NCI-H1105 (cell line): ENCODE measurements at places on chromosomes 7 and 10.

DNA sequence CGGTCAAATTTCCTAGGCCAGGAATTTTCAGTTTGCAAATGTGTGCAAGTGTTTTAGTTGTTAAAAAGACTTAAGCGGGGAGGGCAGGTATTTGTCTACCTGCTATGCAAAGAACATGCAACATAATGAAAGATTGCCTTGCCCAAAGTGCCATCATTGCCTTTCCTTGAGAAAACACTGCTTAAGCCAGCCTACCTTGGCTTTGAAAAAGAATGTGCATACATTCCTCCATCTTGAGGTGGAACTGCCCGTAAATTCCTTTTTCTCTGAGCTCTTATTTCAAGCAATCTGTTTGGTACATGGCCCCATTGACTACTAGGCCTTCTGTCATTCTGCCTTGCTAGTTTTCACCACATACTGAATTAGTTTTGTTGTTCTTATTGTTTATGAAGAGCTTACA lies 29.3 kb downstream of the BZW2 start:
- no peak for DNase-seq

GRCh38 chr7:44438816-44439215 lies 51.6 kb downstream of the NUDCD3 start:
- DNase-seq = no peak

GRCh38 chr10:84668186-84668763 lies 339.9 kb downstream of the CCSER2 start:
- DNase-seq = peak; percentile 8

GRCh38 chr7:101238226-101239182 lies 902 bp upstream of the CLDN15 start:
- DNase-seq = no peak

DNA sequence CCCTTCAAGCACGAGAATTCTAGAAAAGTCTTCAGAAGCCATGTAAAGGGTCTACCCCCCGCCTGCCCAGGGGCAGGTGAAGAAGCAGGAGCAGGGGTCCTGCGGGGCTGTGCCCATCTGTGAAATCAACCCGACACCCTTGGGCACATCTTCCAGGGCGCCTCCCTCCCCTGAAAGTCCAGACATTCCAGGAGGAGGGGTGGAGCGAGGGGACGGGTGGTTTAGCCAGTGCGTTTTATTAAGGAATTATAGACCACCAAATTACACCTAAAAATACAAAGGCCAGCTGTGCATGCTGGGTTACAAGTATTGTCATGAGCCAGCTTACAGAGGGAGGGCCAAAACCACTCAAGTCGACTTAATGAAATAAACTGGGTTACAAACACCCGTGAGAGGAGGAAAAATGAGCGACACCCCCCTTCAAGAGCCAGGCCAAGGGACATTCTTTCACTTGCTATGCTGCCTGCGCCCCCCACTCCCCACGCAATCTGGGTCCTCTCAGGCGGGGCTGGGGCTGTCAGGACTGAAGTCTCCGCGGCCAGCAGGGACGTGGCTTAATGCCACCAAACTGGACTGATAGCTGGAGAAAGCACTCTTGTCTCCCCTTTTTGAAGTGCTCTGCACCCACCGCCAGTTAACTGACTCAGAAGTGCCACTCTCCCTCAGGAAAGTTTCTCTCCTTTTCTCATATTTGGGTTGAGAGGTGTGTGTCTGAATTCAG lies 360.3 kb downstream of the FRMD4A start:
- no peak for DNase-seq

DNA sequence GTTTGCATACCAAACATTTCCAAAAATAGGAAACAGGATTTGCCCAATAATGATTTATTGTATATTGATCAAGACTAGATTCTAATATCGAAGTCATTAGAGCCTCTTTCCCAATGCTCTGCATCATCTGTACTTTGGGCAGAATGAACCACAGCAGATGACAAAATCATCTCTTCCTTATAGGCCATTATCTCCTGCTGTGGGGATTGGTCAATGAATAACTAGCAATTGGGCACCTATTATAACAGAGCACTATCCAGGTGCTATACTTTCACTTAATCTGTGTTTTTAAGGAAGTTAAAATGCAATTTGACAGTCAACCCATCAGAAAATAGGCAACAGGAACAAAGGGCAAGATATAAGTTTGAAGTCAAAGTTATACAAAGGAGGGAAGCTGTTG lies 290.3 kb downstream of the AHR start:
- no peak for DNase-seq

DNA sequence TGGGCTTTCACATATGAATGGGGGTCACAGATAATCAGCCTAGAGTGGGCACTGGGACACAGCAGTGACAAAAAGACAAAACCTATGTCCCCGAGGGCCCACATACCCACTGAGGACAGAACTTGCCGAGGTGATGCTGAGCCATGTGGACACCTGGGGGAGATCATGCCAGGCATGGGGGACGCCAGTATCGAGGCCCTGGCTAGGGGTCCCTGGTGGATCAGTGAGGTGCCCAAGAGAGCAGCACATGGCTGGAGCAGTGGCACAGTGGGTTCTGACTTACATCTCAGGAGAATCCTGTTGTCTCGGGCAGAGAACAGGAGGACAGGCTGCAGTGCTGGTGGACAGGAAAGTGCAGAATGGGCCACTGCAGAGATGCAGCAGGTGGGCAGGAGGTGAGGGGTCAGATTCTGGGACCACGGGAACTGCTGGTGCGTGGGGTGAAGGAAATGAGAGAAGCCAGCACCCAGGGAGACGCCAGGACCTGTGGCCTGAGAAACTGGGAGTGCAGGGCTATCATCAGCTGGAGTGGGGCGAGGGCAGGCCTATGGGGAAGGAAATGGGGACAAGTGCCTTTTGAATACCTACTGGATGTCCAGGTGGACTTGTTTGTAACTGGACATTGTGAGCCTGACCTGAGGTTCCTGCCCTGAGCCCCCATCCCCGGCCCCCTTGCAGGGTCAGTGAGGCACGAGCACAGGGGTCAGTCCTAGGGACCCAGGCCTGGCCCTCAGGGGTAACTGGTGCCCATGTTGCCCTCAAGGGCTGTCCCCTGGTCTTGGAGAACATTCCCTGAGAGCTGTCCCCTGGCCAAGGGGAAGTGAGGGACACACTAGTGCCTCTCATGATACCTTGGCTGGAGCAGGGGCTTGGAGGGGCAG lies 91.2 kb upstream of the RET start:
- DNase-seq = no peak

GRCh38 chr7:134892963-134893362 lies 93.3 kb upstream of the AGBL3 start:
- no peak for DNase-seq

- DNase-seq = no peak
Observed at GRCh38 chr7:85018498-85018897, 168.4 kb downstream of the SEMA3D start.

DNA sequence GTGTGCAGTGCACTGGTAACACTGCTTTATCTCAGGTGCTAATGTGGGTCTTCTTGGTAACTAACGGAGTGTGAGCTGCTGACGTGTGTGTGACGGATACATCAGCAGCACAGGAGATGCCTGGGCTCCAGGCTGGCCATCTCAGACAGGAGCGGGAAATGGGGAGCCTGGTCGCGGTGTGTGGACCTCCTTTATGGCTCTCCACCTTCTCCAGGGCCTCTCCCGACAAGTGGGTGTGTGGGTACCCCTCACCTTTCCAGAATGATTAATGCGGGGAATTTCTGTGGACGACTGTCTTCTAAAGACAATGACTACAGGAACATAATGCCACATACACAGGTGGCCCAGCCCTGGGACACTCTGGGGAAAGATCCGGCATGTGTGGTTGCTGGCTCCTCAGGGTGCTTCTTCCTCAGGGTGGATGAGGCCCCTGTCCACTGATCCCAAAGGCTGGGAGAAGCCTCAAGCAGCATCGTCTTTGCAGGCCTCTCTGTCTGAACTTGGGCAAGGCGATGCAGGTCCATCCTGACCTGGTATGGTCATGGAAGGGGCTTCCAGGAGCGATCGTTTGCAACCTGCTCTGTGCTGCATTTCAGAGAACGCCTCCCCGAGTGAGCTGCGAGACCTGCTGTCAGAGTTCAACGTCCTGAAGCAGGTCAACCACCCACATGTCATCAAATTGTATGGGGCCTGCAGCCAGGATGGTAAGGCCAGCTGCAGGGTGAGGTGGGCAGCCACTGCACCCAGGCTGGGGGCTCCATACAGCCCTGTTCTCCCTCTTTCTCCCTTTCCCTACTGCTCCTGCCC lies 20.3 kb upstream of the CSGALNACT2 start:
- DNase-seq = no peak

- DNase-seq = no peak
Observed at GRCh38 chr7:130476297-130477150, 15.4 kb upstream of the MEST start.

GRCh38 chr7:132422502-132423111 lies 153.7 kb downstream of the PLXNA4 start:
- DNase-seq = no peak

DNA sequence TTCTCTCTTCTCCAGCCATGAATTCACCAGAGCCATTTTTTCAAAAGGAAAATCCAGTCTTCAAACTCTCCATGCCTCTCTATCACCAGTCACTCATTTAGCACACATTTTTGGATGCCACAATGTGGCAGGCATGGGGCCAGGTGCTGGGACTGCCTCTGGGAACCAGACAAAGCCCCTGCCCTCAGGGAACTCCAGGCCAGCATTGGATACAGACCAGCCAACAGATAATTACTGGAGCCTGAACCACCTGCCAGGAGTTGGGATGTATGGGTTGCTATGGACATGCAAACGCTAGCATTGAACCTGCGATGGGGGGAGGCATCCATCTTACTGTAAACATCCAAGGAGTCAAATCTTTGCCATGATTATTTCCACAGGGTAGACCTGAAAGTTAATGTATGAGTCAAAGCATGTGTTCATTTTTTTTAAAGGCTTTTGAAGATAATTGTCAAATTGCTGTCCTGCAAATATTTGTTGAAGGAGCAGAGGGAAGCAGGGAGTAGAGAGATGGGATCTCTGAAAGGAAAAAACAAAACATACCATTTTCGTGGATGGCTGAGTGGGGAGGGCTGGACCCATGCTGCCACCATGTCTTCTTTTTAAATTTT lies 43.2 kb downstream of the SRRM3 start:
- peak; percentile 36 for DNase-seq

GRCh38 chr10:50857579-50857978 lies 27.8 kb downstream of the A1CF start:
- no peak for DNase-seq

GRCh38 chr7:69813637-69814240 lies 215.5 kb downstream of the AUTS2 start:
- no peak for DNase-seq

DNA sequence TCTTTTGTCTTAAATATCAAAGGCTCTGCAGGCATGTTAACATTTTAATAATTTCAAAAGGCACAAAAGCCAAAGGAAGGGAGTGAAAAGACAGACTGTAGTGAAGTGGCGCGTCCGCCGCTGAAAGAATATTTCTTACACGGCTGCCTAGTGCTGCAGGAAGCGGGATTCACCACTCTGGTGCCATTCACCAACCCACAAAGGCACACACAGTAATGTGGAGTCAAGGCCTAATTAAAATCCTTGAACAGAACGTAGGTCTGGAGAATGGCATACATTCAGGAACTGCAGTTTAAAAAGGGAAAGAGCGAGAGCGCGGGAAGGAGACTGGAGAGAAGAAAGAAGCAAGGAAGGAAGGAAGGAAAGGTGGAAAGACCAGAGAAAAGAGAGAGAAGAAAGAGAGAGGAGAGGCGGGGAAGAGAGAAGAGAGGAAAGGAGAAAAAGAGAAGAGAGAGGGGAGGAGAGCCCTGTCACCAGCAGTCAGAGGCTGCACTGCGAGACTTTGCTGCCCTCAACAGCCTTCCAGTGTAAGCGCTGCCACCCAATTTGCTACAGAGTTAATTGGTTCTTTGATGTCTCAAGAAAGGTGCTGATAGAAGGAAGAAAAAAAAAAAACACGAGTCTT lies 554.0 kb downstream of the MDFIC start:
- DNase-seq = peak; percentile 6

DNA sequence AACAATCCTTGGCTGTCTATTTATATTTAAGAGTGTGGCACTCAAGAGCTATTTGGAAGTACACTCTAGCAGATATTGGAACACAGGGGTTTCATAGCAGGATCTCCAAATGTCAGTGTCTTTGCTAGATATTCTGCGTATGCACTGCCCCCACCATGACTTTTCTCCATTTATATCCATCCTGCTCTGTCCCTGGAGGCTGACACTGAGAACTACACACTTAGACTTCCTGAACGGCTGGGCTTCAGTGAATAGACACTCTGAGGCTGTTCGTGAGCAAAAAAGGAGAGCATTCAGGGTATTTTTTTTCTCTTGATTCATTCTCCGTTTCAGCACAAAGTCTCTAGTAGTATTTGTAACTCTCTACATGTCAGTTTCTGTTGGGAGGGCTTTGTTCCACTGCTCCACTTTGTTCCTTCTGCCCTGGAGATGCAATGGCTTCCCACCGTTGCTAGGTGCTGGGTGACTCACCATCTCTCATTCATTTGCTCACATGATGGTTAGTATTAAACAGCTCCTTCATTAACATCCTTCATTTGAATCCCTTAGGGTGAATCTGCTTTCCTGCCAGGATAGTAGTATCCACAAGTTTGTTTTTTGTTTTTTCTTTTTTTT lies 155.9 kb upstream of the SLC13A1 start:
- no peak for DNase-seq

- no peak for DNase-seq
Observed at GRCh38 chr10:7667262-7668141, 736 bp upstream of the ITIH5 start.

DNA sequence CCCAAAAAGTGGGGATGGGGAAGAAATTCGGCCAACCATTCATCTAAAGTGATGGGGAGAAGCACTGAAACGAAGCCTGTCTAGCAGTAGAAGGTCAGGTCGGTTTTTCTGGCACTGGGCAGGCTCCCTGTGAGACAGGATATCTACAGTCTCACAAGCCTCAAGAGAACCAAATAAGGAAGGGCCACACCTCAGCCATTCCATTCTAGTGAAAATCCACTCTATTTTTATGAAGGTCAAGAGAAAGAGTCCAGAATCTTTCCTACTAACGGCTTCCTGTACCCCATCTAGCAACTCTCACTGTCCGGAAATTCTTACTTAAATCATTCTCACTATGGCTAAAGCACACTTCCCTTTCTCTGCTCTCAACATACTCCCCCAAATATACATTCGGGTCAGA lies 267.1 kb downstream of the PRPF18 start:
- no peak for DNase-seq

- DNase-seq = no peak
Observed at GRCh38 chr7:128735436-128735835, 3.7 kb upstream of the CALU start.

GRCh38 chr7:141609576-141609975 lies 58.4 kb downstream of the AGK start:
- DNase-seq = no peak

DNA sequence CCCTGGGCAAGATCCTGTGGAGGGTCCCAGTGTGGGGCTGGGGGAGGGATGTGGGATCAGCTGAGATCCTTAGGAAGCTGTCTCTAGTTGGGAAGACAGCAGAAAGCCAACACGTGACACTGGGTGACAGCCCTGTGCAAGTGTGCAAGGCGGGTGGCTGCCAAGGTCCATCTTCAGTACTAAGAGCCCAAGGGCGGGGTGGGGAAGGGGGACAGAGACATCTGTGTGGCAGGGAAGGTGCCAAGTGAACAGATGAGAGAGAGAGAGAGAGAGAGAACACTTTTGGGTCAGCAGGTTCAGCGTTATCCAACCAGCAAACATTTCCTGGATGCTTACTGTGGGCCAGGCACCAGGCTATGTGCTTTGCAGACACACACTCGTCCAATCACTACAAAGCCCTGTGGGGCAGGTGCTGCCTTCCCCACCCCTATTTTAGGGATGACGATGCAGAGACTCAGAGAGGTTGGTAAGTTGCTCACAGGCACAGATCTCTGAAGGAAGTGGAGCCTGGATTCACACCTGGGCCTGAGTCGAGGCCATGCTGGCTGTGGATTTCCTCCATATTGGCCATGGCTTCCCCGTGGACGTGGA lies 135.7 kb downstream of the GRK5 start:
- DNase-seq = no peak
